Stimulated activated CD8-positive, alpha-beta memory T cell treated with anti-CD3 and anti-CD28 coated beads, Interleukin-4, amount 100 ng/mL, for 1 hour (primary cell): ENCODE measurements at places on chromosomes 3 and 15.

GRCh38 chr15:99564221-99565048, 1.3 kb upstream of the MEF2A start:
- no peak for DNase-seq

DNA sequence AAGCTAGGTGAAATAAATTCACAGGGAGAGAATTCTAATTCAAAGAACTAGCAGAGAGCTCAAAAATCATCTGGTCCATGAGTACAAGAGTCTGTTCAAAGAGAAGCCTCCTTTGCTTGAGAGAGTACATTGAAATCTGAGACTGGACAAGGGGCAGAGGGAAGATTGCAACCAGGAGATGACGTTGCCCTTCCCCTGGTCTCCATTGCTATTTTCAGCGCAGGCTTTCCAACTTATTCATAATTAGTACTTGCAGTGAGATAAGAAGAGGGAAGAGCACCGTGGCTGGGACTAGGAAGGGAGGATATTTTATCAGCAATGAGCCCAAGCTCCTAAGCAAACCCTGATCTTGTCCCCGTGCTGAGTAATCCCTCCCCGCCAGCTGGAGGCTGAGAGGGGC, 251.8 kb upstream of the RORA start:
- DNase-seq = no peak

DNA sequence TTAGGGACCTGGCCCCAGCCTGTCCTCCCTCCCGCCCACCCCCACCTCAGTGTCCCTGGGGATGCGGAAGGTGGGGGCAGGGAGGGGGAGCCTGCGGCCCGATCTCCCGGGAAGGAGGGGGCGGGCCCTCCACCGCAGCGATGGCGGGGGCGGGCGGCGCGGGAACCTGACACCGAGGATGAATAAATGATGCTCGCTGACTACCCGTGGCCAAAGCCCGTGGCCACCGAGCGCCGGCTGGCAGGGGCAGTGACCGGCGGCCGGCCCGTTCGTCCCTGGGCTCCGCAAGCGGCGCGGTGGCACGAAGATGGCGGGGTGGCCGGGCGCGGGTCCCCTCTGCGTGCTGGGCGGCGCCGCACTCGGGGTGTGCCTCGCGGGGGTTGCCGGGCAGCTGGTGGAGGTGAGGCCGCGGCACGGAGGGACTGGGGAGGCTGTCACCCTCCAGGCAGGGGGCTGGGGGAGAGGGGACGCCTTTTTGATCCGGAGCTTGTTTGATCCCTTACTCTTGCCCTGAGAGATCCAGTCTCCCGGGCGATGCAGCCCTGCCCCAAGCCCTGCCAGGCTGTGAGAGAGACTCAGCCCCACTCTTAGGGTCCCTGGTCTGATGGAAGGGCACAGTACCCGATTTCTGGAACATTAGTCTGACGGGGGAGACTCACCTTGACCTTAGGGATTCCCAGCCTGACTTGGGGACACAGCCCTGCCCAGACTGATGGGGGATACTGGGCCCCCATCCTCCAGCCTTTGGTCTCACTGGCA, at the start of gene TMIE:
TSS of gene TMIE (plus strand) at position 212 of the 759 bp plus-strand sequence. CDS start at position 308, 96 bp downstream.
- DNase-seq = no peak

DNA sequence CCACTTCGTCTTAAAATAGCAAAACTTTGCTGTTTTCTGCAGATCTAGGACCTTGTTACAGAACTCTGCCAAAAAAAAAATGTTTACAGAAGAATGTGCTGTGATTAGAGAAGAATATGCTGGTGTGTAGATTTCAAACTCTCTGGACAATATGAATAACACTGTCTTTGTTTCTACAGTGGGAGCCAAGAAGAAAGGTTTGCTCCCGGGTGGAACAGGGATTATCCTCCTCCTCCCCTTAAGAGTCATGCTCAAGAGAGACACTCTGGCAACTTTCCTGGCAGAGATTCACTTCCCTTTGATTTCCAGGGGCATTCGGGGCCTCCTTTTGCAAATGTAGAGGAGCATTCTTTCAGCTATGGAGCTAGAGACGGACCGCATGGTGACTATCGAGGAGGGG, 27.3 kb downstream of the RBM6 start:
- no peak for DNase-seq

- DNase-seq = no peak
These were observed 8.8 kb downstream of the VIPR1 start for GRCh38 chr3:42511201-42511600.

DNA sequence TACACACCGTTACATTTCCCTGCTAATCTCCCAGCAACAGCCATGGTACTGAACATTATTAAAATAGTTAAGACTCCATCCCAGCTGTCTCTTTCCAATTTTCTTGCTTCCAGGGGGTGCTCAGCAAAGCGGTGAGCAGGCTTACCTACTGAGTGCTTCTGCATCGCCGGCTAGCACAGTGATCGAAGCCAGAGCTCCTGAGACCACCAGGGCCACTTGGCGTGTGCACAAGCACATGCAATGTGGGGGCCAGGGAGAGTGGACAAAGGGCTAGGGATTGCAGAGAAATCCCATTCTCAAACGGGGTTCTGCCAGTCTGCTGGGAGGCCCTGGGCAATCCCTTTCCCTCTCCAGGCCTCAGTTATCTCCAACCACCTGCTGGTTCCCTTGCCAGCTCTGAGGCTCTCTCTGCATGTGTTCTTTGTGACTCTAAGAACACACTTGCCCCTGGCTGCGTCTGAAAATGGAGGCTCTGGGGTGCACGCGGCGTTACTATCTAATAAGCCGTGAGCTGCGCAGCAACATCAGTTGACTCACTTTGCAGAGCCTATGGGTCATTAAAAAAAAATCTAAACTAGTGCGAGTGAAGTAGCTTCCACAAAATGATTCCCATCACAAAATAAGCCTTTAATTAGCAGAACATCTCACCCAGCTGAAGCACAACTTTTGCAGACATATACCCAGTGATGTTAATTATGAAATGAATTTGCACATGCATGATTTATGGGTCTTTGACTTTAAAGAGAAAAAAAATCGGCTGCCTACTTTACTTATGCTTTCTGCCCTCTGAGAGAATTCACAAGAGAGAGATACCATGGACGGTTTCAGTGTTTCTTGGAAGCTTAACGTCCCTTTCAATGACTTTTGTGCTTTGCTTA, 271.5 kb downstream of the TLE3 start:
- no peak for DNase-seq

- no peak for DNase-seq
These were observed 49.1 kb downstream of the UBR1 start for GRCh38 chr15:43056696-43057095.
